ENCODE measurements at places on chromosomes 1 and 21. TPM values are rescaled to one million over a fixed set of nuclear protein-coding genes. Genes with fewer than 3 reads are reported as not detected.

DNA sequence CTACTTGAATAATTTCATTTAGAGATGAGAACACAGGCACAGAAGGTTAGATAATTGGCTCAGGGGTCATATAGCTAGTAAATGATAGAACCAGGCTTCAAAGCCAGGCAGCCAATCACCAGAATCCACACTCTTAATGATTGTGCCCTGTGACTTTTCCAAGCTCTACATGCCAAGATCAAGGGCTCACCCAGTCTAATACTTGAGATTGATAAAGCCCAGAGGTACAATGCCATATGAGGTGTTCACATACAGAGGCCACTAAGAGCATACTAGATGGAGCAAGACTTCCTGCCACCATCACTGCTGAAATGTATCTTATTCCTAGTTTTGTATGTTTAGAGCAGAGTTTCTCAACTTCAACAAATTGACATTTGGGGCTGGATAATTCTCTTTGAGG lies 40.9 kb upstream of the MCOLN3 start:
- no peak for DNase-seq

The GRIK3 gene
- total RNA-seq = 1.1 TPM

The RBM11 gene
- 0.83 TPM for total RNA-seq

The NFASC gene
- total RNA-seq = 18.0 TPM

The RIIAD1 gene
- total RNA-seq = 0.95 TPM

DNA sequence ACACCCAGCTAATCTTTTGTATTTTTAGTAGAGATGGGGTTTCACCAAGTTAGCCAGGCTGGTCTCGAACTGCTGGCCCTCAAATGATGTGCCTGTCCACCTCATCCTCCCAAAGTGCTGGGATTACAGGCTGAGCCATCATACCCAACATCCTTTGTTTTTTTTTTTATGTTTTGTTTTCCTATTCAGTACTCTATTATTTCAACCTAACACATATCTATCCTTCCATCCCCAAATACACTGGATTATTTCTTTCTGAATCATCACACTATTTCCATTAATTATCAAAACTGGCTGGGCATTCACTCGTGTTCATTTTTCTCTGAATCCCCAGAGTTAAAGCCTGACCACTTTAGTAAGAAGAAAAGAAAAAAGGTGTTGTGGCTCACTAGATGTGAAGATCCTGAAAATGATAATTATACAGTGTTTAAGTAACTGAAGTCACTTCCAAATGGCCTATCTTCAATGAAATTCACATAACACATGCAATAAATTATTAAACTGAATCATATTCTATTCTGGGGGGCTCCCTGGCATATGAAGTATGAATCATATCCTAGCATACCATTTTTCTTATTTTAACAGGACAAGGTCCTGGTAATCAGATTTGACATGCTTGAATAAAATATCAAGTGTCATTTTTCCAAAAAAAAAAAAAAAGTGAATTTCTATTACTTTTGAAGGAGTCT lies 1754.2 kb downstream of the BRINP3 start:
- DNase-seq = no peak

- no peak for DNase-seq
Measured at GRCh38 chr1:202501281-202501680, 152.8 kb downstream of the PPP1R12B start.

The ZFP69B gene
- 1.8 TPM for total RNA-seq

DNA sequence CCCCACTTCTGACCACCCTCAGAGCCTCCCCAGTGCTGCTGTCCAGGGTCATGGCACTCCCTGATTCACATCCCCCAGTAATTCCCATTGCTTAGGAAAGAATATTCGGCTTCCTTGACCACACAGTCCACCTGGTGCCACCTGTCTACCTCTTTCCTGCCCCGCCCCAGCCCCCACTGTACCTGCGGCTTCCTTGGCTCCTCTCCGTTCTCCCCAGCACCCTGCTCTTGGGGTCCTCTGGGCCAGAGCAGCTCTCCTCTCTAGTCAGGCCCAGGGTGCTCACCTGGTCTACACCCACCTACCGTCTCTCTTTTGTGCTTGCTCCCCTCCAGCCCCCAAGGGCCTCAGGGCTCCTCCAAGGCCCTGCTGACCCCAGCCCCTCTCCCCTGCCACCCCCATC lies 142.6 kb downstream of the PEX14 start:
- no peak for DNase-seq

The MRPL55 gene
- total RNA-seq = 56.1 TPM

DNA sequence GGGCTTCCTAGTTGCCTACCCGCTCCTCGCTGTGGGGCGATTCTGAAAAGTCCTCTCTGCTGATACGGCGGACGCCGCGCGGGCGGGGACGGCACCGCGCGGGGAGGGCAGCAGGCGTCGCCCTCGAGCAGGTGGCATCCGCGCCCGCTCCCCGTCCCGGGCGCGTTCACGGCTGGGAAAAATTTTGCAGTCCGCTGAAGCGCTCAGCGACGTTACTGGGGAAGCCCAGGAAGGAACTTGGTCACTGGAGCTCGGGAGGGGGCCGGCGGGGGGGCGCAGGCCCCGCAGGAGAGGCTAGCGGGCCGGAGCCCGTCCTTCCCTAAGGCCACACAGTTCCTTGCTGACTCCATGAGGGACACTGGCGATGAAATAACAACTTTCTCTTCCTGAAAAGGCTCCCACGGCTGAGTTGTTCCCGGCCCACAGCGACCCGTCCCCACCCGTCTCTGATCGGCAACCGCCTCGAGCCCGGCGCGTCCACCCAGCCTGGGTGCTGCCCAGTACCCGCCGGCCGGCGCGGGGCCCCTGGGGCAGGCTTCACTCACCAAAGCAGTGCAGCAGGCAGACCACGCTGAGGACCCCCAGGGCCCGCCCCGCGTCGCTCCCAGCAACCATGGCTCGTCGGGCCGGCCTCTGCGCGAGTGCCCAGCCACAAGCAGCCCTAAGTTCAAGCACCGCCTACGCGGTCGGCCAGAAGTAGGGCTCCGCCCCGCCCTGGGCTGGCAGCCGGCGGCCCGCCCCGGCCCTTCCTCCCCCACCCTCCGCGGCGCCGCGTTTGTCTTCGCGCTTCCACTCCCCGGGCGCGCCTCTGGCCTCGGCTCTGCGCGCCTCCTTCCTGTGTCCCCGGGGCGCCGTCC lies at the start of gene CD58:
Gene CD58, minus strand, starts transcription at position 669 of the 857 bp plus-strand sequence. Its CDS starts 54 bp downstream, at position 615.
- peak; percentile 90 for DNase-seq

DNA sequence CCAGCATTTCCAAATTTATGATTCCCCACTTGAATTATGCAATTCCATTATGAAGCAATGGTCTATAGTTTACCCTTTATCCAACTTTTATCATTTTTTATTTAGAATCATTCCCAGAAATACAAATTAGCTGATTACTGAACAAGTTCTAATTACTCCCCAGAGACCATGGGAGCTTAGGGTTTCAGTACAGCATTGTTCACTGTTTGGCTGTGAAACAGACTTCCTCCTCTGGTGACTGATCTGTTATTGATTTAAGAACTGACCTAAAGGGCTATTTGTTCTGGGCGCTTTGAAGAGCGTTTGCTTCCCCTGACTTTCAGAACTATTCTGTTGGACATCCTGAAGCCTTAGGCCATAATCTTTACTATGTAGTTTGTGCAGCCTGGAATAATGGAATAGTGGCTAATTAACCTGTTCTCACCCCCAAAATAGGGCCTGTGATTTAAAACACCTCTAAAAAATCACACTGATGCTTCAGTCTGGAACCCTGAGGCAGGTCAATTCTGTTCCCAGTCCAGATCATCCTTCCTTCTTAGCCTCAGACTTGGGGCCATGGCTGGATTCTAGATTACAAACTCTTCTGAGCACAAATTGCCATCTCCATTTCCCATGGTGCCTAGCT lies 58.7 kb downstream of the ALG14 start:
- peak; percentile 14 for DNase-seq

The OR2M5 gene
- total RNA-seq = not detected

DNA sequence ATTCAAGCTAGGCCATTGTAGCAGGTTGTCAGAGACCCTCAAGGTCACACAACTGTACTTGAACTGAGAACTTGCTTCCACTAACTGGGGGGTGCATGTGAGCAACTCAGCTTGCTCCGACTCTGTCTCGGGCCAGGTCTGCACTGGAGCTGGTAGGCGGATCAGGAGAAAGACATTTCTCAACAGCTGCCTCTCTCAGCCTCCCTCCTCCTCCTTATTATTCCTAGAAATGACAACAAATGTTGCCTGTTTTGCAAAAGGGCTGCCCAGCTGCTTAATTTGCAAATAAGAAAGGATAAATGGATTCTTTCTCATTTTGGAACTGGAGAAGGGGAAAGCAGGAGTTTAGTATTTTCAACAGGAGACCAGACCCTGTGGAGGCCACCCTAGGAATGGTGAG lies 140.5 kb downstream of the RHOU start:
- DNase-seq = no peak

The LHX4 gene
- 0.03 TPM for total RNA-seq
